ENCODE measurements at places on chromosomes 2 and 18. TPM values are rescaled to one million over a fixed set of nuclear protein-coding genes. Genes with fewer than 3 reads are reported as not detected.

ARID5A gene
- total RNA-seq, result 11.7 TPM

FLACC1 gene
- 1.3 TPM for total RNA-seq

G6PC2 gene
- not detected for total RNA-seq

REG1B gene
- not detected for total RNA-seq

CCL20 gene
- total RNA-seq, result 2.3 TPM

TNP1 gene
- total RNA-seq, result not detected

- no peak for DNase-seq
Measured at GRCh38 chr2:196750291-196750923, 49.1 kb downstream of the GTF3C3 start.

DNA sequence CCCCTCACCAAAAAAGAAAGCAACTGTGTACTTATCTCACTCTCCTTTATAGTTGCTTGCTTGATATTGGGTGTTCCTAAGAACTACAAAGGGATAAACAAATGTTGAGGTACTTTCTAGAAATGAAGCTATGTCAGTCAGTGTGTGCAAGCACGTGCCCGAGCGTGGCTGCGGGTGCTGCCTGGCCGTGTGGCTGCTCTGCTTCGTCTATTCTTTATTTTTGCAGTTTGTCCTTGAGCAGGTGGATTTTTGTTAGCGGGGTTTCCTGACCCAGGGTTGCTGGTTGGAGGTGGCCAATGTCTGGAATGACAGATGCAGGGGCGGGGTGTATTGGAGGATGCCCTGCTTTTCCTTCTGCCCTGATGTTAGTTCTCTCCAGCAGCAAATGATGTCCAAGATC lies 62.6 kb downstream of the ACOXL start:
- DNase-seq, result no peak

- no peak for DNase-seq
Measured at GRCh38 chr18:11785444-11786055, 65.7 kb upstream of the CHMP1B start.

DNA sequence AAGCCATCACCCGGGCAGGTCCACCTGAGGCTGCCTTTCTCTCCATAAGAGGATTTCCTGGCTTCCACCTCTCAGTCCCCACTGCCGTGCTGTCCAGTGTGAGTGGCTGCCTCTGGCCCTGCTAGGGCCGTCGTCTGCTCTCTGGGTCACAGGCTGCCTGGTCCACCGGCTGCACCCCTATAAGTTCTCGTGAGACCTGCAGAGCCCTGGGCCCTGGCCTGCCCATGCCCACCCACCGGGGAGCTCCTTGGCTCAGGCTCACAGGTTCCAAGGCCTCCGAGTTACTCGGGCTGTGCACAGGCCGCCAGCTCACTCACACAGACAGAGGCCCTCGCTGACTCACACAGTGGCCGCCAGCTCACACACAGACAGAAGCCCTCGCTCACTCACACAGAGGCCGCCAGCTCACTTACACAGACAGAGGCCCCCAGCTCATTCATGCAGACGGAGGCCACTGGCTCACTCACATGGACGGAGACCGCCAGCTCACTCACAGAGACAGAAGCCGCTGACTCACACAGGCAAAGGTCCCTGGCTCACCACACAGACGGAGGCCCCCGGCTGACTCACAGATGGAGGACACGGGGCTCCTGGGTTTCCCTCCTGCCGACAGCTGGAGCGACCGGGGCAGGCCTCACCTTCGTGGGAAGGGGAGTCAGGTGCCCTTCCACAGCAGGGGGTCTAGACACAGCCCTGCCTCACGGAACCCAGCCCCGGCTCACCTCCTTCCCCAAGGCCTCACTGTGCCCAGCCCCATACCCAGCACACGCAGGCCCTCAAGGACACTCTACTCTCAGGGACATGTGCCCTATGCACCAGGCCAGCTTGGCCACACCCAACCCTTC lies 334.1 kb upstream of the MYT1L start:
- no peak for DNase-seq

DNA sequence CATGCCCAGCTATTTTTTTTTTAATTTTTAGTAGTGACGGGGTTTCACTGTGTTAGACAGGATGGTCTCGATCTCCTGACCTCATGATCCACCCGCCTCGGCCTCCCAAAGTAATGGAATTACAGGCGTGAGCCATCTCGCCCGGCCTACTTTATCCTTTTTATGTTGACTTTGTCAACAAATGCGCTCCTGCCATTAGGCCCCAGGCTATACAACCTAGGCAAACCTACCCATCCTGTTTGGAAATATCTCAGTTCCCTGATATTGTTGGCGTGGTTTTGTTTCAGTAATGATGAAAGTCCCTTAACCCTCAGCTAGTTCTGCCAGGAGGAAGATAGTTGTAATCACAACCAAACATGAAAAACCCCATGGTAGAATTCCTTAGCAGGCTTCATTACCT lies 249.4 kb upstream of the SOX11 start:
- no peak for DNase-seq

GRCh38 chr2:239674101-239674980 lies 273.5 kb upstream of the HDAC4 start:
- DNase-seq, result no peak
